ENCODE measurements at places on chromosomes 3 and 15.

DNA sequence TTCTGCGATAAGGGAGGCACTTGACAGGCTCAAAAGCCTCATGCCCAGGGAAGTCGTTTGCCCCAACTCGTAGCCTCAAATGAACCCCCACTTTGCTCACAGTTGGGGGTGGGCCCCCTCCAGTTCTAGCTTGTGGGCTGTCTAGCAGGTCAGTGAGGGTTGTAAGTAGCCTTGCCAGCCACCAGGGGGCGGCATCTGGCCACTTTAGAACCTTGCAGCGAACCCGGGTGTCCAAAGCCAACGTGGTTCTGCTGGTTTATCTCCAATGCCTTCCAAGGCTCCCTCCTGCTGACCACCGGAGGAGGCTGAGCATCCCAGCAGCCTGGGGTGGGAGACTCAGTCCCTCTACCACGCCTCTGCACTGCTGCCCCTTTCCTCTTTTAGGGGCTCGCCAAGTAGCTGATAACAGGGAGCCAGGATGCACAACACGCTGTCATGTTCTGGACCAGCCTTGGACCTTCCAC lies 9.2 kb upstream of the RBSN start:
- DNase-seq = peak; percentile 92

- no peak for DNase-seq
Measured at GRCh38 chr3:6733699-6734394, 127.1 kb upstream of the GRM7 start.

DNA sequence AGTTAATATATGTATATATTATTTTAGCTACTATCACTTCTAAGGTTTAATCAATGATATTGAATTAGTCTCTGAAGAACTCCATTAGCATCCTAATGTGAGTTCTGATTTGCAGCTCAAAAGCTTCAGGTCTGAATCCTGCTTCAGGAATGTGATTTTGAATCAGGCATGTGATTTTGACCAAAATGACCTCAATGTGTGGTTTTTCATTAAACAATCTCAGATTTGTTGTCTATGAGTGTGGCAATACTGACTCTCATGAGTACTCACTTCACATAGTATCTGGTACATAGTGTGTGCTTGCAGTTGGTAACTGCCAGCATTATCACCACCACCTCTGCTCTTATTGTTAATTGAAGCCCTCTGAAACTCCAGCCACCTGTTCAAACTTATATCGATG lies 251.0 kb downstream of the KCNH8 start:
- no peak for DNase-seq

DNA sequence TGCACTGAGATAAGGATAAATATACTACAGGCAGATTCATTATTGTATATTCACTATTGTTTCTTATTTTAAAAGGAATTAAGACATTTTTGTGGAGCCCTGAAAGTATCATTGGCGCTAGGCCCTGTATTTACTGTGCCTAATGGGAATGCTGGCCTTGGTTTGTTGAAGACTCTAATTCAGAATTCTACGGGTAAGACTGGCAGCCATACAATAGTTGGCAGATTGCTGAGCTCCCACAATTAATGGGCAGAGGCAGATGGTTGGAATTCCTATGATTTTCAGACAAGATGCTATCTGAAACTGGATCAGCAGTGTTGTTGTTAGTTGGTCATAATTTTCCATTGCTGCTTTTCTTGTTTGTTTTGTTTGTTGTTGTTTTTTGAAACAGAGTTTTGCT lies 14.7 kb downstream of the PGBD4 start:
- no peak for DNase-seq

DNA sequence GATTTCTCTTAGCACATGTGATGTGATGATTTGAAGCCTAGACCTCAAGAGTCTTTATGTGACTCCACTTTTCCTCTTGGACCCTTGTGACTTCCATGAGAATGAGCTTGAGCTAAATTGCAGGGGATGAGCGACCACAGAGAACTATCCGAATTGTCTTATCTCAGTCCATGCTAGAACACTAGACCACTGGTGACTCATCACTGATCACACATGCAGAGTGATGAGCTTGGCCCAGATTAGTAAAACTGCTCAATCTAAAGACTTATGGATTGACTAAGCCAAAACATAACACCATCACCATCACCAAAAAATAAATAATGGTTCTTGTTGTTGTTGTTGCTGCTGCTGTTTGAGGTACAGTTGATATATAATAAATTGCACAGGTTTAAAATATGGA lies 114.1 kb upstream of the CFAP20DC start:
- no peak for DNase-seq

- DNase-seq = no peak
Measured at GRCh38 chr3:157775446-157775845, 272.2 kb upstream of the VEPH1 start.

DNA sequence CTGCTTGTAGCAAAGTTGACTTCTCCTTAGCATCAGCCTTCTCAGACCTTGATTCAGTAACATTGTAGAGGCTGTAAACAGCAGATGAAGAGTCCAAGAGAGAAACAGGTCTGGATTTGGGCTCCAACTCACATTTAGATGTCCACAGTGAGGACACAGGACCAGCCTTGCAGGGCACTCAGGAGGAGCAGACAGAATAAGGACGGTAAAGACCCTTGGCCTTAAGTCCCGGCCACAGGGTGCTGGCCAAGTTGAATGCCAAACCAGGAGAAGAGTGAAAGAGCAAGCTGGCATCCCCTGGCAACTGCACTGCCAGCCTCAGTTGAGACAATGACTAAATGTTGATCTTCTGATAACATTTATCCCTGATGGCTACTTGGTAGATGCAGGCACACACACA lies 136.3 kb downstream of the LRRK1 start:
- DNase-seq = no peak

DNA sequence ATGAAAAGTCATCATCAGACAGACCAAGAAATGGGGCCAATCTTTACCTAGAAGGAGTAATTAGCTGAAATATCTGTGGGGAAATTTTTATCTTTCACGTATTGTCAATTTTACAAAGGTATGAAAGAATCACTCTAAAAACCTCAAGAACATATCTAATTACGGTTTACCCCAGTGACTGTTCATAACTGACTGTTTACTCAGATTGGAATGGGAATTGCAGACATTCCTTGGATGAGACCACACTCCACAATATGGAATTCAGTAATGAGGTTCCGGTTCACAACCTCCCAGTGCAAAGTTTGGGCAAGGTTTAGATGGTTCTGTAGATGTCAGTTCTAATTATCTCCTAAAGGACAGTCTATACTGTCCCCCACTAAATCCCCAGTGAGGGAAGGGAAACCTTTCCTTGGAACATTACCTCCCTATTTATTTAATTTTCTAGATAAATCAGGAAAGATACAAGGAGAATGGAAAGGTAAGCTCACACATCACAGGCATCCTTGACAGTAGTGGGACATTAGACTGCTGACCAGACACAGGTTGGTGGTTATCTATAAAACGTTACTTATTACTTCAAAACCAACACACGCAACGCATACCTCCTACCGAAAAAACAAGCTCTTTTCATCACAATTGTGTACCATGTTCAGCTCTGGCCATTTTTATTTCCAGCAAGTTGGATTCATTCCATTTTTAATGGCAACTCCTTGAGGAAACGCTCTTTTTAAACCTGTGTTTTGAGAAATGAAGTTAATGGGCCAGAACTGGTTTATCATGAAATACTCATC lies 129.9 kb downstream of the RORA start:
- DNase-seq = no peak

GRCh38 chr15:91857224-91857585 lies 3.7 kb downstream of the SLCO3A1 start:
- DNase-seq = no peak

GRCh38 chr3:42839616-42840015 lies 30.4 kb downstream of the ACKR2 start:
- no peak for DNase-seq

DNA sequence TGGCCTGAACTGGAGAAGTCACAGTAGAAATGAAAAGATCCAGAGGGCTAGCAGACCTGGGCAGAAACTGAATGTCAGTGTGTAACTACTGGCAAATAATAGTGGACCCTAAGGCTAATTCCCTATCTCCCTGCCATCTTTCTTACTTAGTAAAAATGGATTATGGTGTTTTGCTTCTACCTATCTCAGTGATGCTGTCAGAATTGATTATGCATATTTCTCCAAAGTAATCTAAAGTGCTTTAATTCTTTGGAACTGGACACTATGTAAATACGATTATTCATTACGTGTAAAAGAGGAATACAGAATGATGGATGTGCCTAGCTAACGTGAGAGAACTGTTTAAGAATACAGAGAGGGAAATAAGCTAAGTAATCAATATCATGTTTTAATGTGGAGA lies 651.9 kb downstream of the NLGN1 start:
- no peak for DNase-seq

- DNase-seq = no peak
Measured at GRCh38 chr3:105722943-105723556, 145.8 kb downstream of the CBLB start.

GRCh38 chr3:183211352-183211751 lies 41.7 kb upstream of the B3GNT5 start:
- DNase-seq = peak; percentile 62

DNA sequence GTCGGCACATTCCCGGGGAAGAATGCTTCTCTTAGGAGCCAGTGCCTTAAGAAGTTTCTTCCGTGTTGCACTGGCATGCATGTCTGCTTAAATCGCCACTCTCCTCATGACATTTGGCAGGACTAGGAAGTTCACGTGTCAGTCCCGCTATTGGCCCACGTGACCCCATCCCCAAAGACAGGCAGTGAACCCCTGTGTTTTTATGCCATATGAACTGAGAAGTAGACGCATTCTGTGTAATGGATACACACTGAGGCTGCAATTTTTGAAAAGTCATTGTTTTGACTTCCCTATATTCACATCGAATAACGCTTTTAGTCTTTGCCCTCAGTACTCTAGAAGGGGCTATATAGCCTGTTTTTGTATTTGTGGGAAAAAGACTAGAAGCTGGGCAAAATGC lies 125.6 kb upstream of the TBL1XR1 start:
- peak; percentile 58 for DNase-seq

DNA sequence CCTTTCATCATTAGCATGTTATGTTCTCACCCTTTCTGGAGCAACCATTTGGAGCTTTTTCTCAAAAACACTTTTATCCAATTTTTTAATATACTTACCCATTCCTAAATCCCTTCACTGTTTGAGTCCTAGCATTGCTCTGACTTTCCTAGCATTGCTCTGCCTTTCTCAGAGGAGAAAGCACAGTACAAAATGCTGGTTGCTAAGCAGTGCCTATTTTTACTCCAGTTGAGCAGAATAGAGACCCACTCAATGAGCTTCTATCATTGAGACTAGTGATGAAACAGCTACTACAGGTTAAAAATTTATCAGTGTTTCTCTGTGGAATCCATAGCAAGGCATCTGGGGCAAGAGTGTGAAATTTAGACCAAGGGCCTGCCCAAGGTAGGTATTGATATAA lies 21.8 kb upstream of the IL1RAP start:
- no peak for DNase-seq

- no peak for DNase-seq
Measured at GRCh38 chr3:76134166-76134565, 348.8 kb upstream of the ZNF717 start.

DNA sequence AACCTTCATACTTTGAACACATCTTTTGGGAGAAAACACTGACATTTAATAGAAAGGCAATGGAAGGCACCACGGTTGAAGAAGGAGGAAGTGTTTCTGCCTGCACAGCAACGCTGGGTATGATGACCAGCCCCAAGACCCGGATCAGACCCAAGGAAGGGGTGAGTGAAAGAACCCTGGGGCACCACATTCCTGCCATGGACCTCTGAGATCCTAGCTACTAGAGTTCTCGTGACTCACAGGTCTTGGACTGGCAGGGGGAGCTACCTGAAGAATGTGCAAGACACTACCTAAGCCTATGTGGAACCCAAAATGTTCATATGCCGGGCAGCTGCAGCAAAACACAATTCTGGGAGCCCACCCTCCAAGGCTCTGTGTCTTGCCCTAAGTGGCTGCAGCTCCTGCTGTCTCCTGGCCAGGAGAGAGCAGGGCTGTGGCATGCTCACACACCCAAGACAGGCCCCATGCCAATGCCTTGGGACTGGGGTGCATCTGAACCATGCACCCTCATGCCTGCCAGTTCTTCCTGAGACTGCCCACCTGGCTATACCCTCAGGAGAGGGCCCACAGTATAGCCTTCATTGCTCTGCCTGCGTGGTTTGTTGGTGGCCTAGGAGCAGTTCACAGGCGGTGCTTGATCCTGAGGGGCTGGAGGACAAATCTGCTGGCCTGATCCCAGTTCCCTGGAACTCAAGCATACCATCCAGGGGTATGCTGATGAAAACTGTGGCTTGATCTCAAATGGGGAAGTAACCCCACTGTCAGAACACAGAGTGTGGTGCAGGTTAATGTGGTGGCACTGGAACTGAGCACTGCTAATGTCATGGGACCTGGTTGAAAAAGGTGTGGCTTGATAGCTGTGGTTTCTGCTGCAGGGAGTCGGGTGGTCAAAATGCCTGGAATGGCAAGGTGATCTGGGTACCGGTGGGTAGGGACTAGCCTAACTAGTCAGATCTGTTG lies 353.3 kb upstream of the ARHGEF26 start:
- no peak for DNase-seq

DNA sequence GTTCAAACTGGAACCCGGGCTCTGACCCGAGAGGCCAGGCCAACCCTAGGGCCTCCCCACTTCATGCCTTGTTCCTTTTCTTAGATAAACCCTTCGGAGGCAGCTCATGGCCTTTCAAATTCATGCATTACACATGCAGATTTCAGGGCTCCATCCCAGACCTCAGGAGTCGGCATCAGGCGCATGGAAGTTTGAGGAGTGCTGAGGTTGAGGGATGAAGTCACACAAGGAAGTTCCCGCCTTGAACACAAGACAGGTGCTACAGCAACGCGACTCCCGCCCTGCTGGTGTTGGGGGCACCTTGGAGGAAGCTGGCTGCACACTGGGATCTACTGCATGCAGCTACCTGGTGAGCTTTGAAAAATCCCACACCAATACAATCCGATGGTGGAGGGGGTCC lies 245.2 kb upstream of the LYSMD4 start:
- DNase-seq = peak; percentile 37

GRCh38 chr3:165256554-165257065 lies 60.4 kb upstream of the SLITRK3 start:
- DNase-seq = no peak

GRCh38 chr15:68874788-68875187 lies 54.1 kb upstream of the ANP32A start:
- DNase-seq = no peak

GRCh38 chr15:33834892-33835743 lies 133.2 kb upstream of the CHRM5 start:
- no peak for DNase-seq

DNA sequence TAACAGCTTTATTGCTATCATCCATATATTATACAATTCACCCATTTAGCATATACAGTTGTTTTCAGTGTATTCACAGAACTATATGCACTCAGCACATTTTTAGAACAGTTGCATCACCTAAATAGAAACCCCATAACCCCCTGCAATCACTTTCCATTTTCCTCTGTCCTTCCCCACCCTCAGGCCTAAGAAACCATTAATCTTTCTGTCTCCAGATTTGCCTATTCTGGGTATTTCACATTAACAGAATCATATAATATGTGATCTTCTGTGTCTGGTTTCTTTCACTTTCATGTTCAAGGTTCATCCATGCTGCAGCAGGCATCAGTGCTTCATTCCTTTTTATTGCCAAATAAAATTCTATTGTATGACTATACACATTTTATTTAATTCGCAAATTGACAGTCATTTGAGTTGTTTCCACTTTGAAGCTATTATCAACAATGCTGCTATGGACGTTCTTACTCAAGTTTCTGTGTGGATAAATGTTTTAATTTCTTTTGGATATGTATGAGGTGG lies 39.8 kb downstream of the ADAMTS17 start:
- DNase-seq = no peak

- DNase-seq = no peak
Measured at GRCh38 chr3:29144807-29145206, 136.1 kb upstream of the RBMS3 start.
